ENCODE measurements at places on chromosomes 7 and 10.

DNA sequence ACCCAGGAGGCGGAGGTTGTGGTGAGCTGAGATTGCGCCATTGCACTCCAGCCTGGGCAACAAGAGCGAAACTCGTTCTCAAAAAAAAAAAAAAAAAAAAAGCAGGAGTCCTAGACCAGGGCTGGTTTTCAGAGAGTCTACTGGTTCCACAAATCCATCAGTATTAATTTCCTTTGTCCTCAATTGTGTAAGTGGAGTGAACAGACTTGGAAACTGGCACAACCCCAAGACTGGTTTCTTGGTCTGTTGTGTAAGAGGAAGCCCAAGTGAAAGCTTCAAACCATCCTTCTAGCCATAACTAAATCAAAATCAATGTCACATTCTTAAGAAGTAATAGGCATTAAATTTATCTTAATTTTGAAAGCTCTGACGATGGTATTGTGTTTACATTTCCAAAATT lies 213.6 kb downstream of the DGKI start:
- DNase-seq, result no peak

DNA sequence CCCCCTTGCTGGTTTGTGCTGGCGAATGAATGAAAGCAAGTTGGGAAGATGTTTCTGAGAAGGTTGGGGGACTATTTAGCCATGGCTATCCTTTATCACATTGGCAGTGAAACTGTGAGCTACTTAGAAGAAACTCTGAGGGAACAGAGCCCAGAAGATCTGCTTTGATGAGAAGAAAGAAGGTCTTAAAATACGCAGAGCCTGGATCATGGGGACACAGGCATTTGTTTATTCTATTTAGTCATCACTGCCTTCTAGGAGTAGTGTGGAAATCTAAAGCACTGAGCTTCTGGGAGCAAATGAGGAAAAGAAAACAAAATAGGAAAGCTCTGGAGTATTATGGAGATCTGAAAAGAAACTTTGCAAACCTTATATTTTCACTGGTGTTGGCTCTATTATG lies 28.5 kb downstream of the CPED1 start:
- no peak for DNase-seq

GRCh38 chr7:116763647-116764046 lies 91.7 kb downstream of the MET start:
- no peak for DNase-seq

GRCh38 chr7:142345811-142346210 lies 88.0 kb upstream of the PRSS58 start:
- no peak for DNase-seq

DNA sequence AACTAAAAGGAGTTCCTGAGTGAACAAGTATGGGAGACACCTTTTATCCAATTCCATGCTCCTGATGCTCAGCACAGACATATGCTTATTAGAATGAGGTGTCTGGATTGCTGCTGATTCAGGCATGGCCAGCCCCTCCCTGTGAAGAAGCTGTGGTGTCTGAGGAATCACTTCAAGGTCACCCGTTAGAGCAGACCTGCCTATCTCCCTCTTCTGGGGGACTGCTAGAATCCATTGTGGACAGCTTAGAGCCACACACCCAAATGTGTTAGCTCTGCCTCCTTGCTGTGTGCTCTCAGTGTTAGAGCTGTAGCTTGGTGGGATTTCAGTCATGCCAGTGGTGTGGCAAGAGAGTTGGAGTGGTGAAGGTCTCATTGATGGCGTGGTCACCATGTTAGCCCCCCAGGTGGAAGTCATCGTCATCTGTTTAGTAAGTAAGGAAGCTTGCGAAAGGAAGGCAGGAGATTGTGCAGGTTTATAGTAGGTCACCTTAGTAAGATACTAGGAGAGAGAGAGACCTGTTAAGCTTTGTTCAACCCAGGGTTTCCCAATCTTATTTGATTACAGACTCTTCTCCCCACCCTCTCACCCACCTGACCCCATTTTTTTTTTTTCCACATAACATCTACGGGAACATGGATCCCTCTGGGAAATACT lies 12.8 kb downstream of the PRXL2A start:
- no peak for DNase-seq

DNA sequence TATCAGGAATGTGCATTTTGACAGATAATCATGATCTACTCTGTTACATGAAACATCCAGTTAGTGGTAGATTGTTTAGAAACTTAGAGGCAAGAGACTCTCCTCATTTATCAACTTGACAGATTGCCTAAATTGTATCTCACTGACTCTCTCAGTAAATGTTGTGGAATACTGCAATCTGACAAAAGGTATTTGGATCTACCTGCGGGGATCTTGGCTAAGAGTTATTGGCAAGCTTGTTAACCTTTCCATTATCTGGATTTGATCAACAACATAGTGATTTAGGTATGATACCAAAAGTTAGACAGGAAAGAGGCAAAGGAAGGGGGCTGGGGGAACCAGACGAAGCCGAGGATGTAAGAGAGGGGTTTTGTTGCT lies 2.0 kb downstream of the VSTM2A start:
- no peak for DNase-seq

DNA sequence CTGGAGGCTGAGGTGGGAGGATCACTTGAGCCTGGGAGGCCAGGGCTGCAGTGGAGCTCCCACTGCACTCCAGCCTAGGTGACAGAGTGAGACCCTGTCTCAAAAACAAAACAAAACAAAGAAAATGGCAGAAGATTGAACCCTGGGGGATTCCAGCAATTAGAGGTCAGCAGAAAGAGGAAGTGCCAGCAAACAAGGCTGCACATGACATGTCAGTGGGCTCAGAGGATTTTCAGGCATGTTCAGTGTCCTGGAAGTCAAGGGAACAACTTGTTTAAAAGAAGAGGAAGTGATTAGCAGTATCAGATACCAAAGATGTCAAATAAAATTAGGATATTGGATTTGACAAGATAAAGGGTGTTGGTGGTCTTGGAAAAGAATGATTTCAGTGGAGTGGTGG lies 32.3 kb downstream of the RAB18 start:
- no peak for DNase-seq

DNA sequence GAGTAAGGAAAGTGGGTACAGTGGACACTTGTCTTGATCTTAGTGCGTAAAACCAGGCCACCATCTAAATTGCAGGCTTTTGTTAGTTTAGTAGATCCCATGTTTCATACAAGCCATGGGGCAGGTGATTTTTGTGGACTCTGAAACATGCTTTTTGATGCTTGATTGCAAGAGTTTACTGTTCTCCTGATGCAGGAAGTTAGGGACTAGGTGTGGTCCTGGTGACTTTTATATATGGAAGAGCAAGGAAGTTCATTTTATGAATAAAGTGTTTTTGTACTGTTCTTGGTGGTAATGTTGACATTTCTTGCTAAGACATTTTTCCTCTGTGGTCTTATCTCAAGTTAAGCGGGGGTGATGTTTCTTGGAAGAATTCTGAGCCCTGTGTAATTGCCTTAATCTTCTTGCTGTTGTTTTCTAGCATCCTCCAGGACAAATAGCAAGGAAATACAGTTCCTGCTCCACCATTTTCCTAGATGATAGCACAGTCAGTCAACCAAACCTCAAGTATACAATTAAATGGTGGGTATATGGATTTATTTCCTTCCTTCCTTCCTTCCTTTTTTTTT lies 89.0 kb upstream of the GJD4 start:
- no peak for DNase-seq

Data from adrenal gland (tissue), 19 donors.